Naive thymus-derived CD4-positive, alpha-beta T cell (primary cell): ENCODE measurements at places on chromosomes 12 and 14. TPM values are rescaled to one million over a fixed set of nuclear protein-coding genes. Genes with fewer than 3 reads are reported as not detected.

DNA sequence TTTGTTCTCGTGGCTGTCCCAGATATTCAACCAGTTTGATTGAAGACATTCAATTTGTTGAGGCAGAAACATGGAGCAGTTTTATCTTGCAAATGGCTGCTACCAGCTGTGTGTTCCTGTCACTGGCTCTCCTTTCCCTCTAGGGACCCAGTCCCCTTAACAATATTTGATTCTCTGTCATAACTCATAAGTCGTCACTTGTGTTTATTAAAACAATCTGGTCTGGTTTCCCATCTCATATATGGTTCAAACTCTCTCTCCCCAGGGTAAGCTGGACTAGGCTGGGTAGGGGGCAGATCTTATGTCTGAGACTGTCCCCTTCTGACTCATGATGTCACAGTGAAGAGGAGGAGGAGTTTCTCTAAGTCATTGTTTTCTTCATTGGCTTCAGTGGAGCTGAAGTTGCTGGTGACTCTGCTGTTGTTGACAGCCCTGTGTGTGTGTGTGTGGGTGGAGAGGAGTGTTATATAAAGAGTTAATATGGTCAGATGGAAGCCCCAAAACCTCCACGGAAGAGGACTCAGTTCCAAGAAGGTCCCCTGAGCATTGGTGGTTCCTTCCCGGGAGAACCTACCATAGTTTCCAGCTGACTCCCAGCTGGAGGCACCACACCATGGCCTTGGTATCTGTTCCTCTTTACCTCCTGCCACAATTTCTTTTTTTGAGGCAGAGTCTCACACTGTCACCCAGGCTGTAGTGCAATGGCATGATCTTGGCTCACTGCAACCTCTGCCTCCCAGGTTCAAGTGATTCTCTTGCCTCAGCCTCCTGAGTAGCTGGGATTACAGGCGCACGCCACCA is 16.1 kb upstream of the GNG2 start:
- no peaks in the 10 kb centered on the region for H3K36me3 ChIP-seq
- no peak for DNase-seq
- no peaks in the 10 kb centered on the region for H3K27me3 ChIP-seq
- H3K27ac ChIP-seq, result peak overlapping the region; percentile 7
- H3K4me1 ChIP-seq, result peaks cover 34% of the 10 kb centered on the region
- no peak overlapping the region for H3K4me3 ChIP-seq

- no peaks in the 10 kb centered on the region for H3K36me3 ChIP-seq
- H3K27ac ChIP-seq, result no peak overlapping the region
- H3K4me3 ChIP-seq, result no peak overlapping the region
- peaks cover 6% of the 10 kb centered on the region for H3K27me3 ChIP-seq
- no peak for DNase-seq
- H3K4me1 ChIP-seq, result peaks cover 5% of the 10 kb centered on the region
Observed at GRCh38 chr12:57626921-57627445, 6.0 kb downstream of the B4GALNT1 start.

DNA sequence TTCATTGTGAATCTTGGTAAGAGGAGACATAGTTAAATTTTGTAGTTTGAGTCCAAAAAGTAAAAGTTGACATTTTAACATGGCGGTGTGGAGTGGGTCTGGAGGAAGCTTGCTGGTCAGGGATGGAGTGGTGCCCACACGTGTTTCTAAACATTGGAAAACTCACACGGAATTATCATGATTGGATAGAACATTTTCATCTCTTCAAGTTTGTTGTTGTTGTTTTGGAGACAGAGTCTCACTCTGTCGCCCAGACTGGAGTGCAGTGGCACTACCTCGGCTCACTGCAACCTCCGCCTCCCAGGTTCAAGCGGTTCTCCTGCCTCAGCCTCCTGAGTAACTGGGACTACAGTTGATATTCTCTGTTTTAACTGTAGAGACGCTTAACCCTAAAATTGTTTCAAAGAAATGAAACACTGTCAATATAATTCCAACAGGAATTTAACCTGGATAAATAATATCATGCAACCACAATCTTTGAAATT is 502 bp upstream of the MBIP start:
- H3K27me3 ChIP-seq, result no peaks in the 10 kb centered on the region
- H3K4me1 ChIP-seq, result peaks cover 12% of the 10 kb centered on the region
- H3K36me3 ChIP-seq, result no peaks in the 10 kb centered on the region

DNA sequence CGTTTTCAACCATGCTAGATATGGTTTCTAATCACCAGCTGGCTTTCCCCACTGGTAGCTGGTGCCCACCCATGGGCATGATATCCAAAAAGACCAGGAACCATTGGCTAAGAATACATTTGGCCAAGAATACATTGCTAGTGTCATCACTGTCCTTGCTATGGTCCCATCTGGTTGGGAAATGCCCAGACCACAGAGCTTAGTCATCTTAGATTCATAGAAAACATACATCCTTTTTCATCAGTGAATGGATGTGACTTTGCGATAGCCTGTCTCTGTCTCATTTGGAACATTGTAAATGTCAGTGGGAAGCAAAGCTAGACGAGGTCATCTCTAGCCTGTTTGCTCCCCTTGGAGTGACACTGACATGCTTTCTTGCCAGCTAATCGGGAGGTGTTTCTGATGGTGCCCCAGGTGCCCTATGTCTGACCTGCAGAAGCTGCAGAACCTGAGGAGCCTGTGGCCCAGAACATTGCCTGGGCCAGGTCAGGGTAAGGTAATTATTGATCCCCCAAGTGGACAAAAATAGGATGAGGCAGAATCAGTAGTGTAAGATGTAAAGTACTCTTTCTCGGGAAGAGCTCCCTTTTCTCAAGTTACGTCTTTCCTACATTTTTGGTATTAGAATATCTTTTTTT is 194.8 kb downstream of the SLC41A2 start:
- no peaks in the 10 kb centered on the region for H3K4me1 ChIP-seq
- no peaks in the 10 kb centered on the region for H3K27me3 ChIP-seq
- no peak overlapping the region for H3K27ac ChIP-seq
- no peak for DNase-seq
- no peaks in the 10 kb centered on the region for H3K36me3 ChIP-seq

DNA sequence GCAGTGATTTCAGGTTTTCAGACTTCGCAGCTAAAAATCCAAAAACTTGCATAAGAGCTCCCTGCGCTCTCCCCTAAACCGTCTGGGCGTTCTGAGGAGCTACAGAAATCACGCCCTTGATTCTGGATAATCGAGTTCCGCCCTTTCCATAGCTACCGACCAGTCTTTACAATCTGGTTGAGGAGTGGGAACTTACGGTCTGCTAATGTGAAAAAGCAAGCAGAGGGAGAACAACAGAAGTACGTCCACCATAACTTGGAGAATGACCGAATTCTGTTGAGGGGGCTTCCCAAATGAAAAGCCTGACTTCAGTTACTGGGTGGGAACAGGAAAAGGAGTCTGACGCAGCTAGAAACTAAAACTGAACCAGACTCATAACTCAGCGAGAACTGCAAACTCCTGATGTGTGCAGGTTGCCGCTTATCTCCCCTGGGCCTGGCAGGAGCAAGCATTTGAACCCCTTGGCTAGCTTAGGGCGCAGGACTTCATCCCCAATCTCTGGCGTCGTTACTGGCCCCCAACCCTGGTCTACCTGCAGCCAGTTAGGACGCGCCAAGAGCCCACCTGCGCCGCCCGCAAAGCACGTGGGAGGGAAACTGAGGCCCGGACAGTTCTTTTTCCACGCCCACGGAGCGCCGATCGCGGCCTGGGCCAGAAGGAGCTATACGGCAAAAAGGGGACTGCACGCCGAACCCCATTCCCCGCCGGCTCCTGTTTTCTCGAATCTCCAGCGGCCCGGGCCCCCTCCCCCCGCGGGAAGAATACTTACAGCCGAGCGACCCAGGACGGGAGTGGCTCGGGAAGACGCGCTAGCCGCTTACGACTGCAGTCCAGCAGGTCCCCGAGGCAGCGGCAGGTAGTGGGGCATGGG is 838 bp downstream of the LRIG3 start:
- no peak for DNase-seq
- no peaks in the 10 kb centered on the region for H3K4me1 ChIP-seq
- H3K4me3 ChIP-seq, result no peak overlapping the region
- H3K36me3 ChIP-seq, result no peaks in the 10 kb centered on the region
- no peak overlapping the region for H3K27ac ChIP-seq

DNA sequence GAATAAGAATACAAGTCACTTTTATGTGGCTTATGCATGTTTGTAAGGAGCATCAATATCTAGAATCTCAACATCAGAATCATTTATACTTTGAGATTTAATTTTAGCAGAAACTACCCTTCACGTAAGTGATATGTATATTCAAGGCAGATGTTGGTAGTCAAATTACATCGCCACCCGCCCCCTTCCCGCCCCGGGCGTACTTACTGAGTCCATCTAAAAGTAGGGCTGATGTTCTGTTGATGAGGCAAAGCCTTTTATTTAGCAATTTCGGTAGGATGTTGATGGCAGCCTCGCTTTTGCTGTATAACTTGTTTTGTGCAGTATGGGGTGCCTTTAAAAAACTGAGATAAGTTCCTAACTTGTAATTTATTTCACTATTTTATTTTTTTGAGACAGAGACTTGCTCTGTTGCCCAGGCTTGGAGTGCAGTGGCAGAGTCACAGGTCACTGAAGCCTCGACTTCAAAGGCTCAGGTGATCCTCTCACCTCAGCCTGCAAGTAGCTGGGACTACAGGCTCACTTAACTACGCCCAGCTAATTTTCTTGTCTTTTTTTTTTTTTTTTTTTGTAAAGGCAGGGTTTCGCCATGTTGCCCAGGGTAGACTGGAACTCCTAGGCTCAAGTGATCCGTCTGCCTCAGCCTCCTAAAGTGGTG is 30.8 kb downstream of the KTN1 start:
- peaks cover 12% of the 10 kb centered on the region for H3K36me3 ChIP-seq
- no peaks in the 10 kb centered on the region for H3K27me3 ChIP-seq
- DNase-seq, result no peak

GRCh38 chr12:25436206-25437030 is 116.7 kb downstream of the LMNTD1 start:
- H3K36me3 ChIP-seq, result no peaks in the 10 kb centered on the region
- no peak overlapping the region for H3K4me3 ChIP-seq
- peaks cover 4% of the 10 kb centered on the region for H3K4me1 ChIP-seq
- no peaks in the 10 kb centered on the region for H3K27me3 ChIP-seq
- peak; percentile 52 for DNase-seq

DNA sequence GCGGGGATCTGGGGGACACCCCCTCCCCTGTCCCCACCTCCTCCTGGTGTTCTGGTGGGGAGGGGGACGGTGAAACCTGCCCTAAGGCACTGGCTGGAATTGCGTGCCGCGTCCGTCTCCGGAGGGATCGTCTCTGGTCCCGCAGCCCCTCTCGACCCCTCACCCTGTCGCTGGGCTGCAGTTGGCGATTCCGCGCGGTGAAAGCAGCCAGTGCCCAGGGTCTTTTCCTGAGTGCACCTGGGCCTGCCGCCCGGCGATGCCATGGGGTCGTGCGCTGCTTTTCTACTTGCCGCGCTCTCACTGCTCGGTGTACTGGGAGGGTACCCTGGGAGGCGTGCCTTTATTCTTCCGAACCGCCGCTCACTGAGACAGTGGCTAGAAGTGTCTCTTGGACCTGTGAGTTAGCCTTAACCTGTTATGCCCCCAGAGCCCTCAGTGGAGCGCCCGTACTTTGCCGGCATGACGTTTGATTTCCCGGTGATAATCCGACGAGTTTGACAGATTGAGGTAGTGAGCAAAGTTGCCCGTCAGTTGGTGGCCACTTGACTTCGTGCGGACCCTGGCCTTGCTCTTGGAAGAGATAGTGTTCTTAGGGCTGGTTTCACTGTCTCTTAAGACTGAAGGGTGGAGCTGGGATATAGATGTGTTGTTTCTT is 788 bp downstream of the SFSWAP start:
- no peaks in the 10 kb centered on the region for H3K27me3 ChIP-seq
- H3K4me3 ChIP-seq, result peak overlapping the region; percentile 84
- H3K4me1 ChIP-seq, result peaks cover 18% of the 10 kb centered on the region
- DNase-seq, result no peak
- H3K27ac ChIP-seq, result peak overlapping the region; percentile 87

DNA sequence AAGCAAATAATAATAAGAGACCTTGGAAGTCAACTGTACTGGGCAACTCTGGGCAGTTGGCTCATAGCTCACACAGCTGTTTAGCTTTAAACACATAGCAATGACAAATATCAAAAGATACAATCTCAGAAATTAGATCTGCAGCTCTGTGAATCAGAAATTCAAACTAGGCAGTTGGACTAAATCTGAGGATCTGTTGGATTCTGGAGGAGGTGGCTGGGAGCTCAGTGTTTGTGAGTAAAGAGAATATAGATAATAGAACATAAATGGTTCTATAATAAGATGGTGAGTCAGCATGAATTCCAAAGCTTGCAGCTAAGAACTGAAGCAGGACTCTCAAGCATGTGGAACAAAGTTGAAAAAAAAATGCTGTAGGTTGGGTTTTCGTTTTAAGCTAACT is 1949.4 kb upstream of the SEL1L start:
- H3K27ac ChIP-seq, result no peak overlapping the region
- no peaks in the 10 kb centered on the region for H3K4me1 ChIP-seq
- no peaks in the 10 kb centered on the region for H3K36me3 ChIP-seq
- no peaks in the 10 kb centered on the region for H3K27me3 ChIP-seq

DNA sequence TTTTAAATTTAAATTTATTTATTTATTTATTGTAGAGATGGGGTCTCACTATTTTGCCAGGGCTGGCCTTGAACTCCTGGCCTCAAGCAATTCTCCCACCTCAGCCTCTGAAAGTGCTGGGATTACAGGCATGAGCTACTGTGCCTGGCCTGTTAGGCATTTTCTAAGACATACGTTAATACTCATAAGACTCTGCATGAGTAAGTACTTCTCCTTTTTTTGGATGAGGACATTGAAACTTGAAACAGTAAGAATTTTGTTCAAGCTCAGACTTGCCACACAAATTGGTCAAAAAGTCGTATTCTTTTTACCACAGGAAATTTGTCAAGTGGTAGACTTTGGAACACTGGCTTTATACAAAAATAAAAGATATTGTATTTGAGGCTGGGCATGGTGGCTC is 187.4 kb upstream of the RASSF8 start:
- H3K36me3 ChIP-seq, result no peaks in the 10 kb centered on the region
- no peaks in the 10 kb centered on the region for H3K27me3 ChIP-seq
- no peak for DNase-seq
- no peak overlapping the region for H3K27ac ChIP-seq

DNA sequence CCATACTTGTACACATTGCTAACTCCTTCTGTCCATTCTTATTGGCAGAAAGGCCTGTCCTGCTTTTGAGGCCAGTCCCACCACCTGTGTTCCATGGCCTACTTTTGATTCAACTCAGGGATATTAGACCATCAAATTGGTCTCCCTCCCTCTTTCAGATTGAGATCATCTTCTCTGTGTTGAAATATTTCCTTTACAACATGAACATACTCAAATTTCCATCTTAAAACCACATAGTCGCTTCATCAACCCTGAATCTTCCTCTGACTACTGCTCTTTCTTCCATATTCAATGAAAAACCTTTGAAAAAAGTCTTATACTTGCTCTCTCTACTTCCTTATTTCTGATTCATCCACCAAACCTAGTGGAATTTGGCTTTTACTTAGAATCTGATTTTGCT is 34.9 kb downstream of the TRMT5 start:
- no peak overlapping the region for H3K27ac ChIP-seq
- no peak overlapping the region for H3K4me3 ChIP-seq
- H3K4me1 ChIP-seq, result no peaks in the 10 kb centered on the region
- peaks cover 3% of the 10 kb centered on the region for H3K36me3 ChIP-seq
- H3K27me3 ChIP-seq, result no peaks in the 10 kb centered on the region

The CPM gene
- total RNA-seq, result 1.8 TPM

The KRT6C gene
- not detected for total RNA-seq

The CCDC196 gene
- not detected for total RNA-seq
